T-helper 17 cell (primary cell): ENCODE measurements at places on chromosomes 5 and 9.

GRCh38 chr5:11909471-11909870, 5.2 kb upstream of the CTNND2 start:
- no peak for DNase-seq

DNA sequence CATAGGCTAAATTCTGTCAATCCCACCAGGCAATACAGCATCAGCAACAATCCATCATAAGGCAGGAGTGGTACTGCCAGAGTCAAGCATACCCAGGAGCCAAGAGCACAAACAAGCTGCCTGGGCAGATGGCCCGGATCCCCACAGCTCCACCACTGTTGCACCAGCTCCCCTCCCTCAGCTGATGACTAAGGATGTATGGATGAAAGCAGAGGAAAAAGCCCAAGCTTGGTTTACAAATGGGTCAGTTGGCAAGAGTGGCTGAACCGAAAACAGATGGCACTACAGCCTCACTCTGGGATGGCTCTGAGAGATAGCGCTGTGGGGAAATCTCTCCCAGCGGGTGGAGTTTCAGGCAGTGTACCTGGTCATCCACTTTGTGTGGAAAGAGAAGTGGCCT, 29.4 kb downstream of the DROSHA start:
- DNase-seq, result no peak

GRCh38 chr9:19009391-19009965, 23.5 kb downstream of the SAXO1 start:
- DNase-seq, result no peak

GRCh38 chr5:83474161-83474796, 2.7 kb downstream of the VCAN start:
- DNase-seq, result no peak

- DNase-seq, result no peak
Measured at GRCh38 chr9:132011309-132011708, 68.4 kb downstream of the MED27 start.

DNA sequence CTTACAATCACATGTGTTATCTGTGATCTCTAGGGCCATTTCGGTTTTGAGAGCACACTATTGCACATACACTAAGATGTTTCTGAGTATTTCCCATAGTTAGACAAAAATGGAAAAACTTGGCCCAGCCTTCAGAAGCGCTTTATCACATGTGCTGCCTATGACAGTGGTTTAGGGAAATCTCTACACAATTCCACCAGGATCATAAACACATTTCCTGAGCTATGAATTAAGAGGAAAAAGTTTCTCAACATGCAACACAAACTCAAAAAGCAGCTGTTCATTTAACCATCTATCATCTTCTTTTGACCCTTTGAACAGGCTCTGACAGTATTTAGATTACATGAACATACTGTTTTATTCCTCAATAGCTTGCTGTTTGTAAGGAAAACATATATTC, 15.1 kb downstream of the FGF1 start:
- no peak for DNase-seq

- no peak for DNase-seq
Measured at GRCh38 chr5:180373454-180373853, 20.3 kb upstream of the GFPT2 start.

DNA sequence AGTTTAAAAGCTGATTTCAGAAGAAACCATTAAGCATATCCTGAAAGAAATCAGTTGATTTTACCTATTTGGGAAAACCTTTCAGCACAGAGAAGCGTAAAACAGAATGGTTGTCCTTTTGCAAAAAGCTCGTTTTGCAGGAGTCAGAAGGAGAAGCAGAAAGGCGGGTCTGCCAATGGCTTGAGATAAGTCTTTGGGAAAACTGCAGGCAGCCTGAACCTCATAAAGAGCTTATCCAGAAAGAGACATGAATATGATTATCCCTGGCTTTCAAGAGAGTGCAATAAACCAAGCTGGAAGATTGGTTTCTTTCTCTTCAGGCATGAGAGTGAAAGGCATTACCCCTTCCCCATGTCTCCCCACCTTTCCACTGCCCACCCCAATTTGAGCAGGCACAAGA, 353.3 kb downstream of the ARHGEF28 start:
- no peak for DNase-seq
